ENCODE measurements at places on chromosomes 3 and 15.

- peak; percentile 94 for DNase-seq
These were observed 17.3 kb downstream of the IGF2BP2 start for GRCh38 chr3:185807445-185808068.

DNA sequence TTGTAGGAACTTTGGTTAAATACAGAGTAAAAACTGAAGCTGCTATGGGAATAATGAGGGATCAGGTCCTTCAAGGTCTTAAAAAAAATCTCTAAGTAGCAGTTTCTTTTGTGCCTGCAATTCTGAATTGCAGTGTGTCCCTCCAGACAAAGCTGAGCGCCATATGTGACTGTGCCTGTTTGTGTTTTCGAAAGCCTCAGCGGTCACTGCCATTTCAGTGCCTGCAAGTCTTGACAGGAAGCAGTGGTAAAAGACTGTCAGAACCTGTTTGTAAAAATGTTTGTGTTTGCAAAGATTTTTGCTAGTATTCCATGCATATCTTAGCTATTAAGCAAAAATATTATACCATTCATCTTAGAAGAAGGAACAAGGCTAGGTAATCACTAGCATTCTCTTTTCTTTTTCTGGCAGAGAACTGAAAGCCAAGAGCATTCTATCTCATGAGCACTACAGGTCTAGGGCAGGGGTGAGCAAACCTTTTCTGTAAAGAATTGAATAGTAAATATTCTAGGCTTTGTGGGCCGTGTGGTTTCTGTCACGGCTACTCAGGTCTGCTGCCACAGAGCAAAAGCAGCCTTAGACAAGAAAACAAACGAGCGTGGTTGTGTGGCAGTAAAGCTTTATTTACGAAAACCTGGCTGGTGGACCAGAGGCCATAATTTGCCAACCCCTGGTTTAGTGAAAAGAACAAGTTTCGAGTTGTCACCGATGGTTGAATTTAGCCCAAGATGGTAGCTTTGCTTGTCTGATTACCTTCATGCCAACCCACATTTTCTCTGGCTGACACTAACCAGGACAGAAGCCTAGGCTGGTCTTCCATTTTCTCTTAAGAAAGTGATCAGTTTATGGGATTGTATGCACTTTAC is 134.4 kb downstream of the CACNA1D start:
- DNase-seq = no peak

- no peak for DNase-seq
These were observed 85.5 kb downstream of the LIPC start for GRCh38 chr15:58517252-58517681.

GRCh38 chr3:99925584-99926230 is 108.0 kb downstream of the CMSS1 start:
- DNase-seq = peak; percentile 94

- DNase-seq = no peak
These were observed 30.3 kb downstream of the RPN1 start for GRCh38 chr3:128620268-128620691.

GRCh38 chr3:47000922-47001730 is 21.7 kb downstream of the NBEAL2 start:
- no peak for DNase-seq

DNA sequence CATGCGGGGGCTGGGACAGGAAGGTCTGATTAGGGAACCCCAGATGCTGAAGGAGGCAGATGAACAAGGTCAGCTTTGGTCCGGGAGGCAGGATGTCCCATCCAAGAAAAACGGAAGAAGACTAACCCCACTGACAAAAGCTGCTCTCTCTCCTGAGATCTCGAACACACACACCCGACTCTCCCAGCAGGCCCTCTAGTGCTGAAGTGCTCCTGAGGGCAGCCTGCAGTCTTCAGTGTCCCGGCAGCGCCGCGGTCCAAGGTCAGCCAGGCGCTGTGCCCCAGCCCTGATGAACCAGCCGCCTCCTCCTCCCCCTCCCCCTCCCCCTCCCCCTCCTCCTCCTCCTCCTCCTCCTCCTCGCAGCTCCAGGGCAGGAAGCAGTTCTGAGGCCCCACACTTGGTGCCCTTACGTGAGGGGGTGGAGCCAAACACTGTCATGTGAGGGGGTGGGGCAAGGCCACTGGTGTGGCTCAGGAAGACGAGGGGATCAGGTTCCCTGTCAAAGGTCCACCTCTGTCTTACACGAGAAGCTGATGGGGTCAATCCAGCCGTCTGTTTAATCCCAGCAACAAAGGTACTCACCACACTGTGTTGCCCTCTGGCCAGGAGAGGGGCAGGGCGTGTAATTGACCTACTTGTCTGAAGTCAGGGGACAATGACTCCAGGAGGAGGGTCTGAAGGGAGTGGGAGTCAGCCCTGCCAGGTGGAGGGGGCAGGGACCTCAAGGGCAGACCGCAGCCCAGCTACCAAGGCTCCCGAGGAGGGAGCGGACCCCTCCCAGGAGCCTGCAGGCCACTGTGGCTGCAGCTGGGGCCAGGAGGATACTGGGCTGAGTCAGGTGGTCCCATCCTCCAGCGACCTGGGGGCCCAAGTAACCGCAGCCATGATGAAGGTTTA is 34.3 kb downstream of the PRR23E start:
- peak; percentile 19 for DNase-seq

GRCh38 chr3:37243820-37244748 is 69.7 kb upstream of the LRRFIP2 start:
- peak; percentile 88 for DNase-seq

- DNase-seq = no peak
These were observed 173.4 kb upstream of the PPP2R3A start for GRCh38 chr3:135792174-135792573.

DNA sequence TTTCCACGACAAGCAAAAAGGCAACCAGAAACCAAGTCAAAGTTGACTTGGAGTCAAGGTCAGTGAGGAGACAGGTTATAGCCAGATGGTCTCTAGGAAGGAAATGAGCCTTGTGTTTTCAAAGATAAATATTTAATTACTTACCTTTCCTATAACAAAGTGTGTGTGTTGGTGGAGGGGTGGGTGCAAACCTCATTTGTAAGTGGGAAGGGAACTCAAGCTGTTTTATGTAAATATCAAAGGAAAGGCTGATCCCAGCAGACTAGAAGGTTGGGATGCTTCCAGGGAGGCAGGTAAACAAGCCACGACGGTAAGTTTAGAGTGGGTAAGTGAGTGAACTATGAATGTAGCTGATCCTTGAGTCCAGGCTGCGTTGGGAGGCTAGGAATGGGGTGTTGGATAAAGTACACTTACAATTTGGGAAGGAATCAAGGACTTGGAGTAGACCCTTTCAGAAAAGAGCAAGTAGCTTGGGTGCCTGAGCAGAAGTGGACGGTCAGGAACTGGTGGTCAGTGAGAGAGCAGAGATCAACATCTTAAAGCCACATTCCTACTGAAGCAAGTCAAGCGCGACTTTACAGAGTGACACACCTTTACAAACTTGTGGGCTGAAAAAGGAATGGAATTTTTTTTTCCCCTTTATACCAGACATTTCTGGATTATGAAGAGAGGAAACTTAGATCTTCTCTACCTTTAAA is 82.0 kb upstream of the TBL1XR1 start:
- no peak for DNase-seq

DNA sequence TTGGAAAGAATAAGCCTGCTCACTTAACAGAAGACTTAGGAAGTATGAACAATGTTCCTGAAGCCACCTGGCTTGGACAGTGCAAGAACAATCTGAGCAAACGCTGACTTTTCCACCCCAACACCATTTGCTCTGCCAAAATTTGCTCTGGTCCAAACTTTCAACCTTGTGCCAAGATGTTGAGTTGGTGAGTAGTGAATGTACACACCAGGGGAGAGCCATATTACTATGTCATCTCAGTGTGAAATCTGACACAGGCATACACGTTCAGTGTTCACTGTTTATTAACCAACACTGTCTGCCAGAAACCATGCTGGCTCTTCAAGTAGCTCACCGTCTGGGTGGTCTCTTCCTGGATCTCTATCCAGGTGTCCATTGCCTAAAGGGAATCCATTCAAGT is 152.9 kb upstream of the LPP start:
- DNase-seq = no peak

DNA sequence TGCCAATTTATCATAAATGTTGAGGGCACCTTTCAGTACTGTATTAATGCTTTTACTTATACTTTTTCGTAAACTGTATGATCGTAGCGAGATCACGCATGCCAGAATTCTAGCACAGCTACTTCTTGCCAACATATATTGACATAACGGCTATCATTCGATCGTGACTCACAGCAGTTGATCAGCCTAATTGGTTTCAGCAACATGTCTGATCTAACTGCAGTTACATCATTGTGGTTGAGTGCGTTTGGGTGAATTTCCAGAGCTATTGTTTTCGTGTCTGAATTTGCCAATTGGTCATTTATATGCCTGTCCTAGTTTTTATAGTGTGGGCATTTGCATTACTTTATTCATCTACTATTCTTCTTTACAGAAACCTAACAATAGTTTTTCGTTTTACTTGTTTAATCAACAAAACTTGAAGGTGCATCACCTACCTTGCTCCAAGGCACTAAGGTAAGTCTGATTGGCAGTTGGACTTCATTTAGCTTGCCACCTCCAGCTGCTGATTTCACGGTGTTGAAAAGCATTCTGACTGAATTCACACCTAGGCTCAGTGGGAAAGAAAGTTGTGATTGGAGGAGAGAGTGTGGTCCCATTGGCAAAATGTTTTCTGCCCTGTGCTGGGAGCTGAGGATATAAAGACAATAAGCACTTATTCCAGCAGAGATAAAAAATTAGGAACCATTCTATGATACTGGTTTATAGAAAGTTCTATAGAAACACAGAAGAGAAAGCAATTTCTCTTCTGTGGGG is 120.9 kb upstream of the RGMA start:
- DNase-seq = no peak

DNA sequence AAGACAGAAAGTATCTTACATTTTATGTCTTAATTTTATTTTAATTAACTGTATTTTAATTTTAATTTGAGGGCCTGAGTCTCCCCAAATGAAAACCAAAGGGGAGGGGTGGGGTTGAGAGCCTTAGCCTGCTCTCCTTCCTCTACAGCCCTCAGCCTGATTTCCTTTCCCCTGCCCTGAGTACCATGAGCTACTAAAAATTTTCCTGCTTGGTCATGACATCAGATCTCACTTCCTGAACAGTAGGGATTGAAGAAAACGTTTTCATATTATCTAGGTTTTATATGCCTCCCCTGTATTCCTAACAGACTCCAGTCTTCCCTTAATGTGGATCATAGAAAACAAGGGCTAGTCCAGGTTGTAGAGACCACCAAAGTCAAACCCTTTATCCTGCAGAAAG is 133.9 kb downstream of the MYLK start:
- peak; percentile 63 for DNase-seq

DNA sequence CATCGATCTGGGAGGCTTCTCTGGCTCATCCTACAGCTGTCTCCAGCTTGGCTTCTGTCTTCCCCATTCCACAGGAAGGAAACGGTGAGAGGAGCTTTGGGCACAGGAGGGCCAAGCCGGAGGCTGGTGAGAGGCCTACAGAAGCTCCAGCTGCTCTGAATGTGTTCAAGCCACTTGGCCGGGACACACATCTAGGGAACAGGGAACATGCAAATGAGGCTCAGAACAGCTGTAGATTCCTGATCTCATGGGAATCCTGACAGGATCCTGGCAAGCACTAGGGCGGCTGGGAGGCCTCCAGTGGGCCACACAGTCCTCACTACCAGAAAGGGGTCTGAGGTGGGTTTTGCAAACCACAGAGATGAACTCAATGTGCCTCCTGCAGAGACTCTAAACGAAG is 13.7 kb downstream of the SEMA5B start:
- DNase-seq = no peak

DNA sequence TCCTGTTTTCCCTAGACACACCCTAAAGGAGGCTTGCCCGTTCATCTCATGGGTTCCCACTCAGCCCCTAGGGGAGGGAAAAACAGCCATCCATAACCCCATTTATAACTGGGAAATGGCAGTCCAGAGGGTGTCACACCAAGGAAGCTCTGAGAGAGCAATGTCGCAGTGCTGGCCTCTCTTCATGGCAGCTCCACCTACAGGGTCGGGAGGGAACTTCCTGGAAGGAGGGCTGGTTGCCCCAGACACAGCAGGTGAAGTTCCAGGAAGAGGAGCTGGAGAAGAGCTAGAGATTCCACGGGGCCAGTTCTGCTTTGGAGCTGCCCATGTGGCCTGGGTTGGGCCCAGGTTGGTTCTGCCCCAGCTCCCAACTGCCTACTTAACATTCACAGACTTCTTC is 22.3 kb upstream of the LINGO1 start:
- DNase-seq = peak; percentile 8

DNA sequence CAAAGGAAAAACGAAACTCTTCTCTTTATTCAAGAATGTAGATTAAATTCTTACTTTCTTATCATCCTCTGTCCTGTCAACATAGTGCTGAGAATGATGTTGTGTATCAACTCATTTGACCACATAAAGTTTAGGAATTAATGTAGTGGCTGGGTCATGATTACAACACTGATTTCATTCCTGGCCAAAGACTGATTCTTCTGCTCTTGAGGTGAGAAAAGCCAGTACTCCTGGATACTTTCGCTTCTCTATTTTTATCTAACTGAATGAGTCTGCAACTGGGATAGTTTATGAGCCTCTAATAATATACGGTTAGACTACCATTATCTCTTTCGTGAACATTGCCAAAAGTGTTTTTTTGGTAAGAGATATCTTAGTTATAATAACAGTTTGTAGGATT is 173.0 kb downstream of the LPP start:
- no peak for DNase-seq

GRCh38 chr15:80093854-80094418 is 34.5 kb downstream of the ZFAND6 start:
- no peak for DNase-seq

DNA sequence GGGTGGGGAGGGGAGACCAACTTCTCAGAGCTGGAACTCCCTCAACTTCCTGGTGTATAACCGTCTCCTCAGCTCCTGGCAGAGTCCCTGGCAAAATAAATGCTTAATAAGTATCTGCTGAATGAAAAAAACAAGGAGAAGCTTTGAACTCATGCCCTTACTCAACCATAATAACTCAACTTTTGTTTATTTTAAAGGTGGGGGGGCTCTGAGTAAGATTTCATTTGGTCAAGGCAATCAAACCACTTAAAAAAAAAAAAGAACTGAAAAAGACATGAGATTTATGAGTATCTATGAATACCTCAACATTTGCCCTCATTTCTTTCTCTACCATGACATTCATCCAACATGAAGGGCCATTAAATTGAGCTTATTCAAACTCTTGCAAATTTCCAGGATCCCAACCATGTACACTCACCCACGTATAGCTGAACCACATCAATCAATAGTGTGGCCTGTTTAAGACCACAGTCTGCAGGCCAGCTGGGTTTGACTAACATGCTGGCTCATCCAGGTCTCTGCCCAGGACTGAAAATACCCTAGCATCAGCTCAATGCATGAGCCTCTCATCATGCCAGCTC is 157.9 kb downstream of the FOXP1 start:
- DNase-seq = peak; percentile 64

Data from EL (cell line).